Activated CD4-positive, CD25-positive, alpha-beta regulatory T cell (primary cell): ENCODE measurements at places on chromosomes 6 and 20.

- no peak for DNase-seq
These were observed 9.4 kb upstream of the CCN2 start for GRCh38 chr6:131960371-131961133.

GRCh38 chr20:4607287-4607713 lies 114.4 kb upstream of the PRND start:
- peak; percentile 5 for DNase-seq

DNA sequence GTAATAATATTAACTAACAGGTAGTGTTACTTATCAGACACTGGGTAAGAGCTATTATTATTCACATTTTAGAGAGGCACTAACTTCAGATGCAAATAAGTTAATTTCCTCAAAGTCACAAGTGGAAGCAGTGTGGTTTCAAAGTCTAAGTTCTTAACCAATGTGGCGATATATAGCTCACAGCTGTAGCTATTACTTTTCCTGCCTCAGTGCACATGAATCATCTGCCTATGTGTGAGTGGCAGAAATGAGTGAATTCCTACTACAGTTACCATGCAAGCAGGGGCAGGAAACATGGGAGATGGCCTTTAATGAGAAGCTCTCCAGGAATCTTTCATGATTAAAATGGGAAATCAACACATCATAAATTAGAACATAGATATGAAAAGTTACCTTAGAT lies 126.2 kb upstream of the EYA4 start:
- no peak for DNase-seq

GRCh38 chr6:80021131-80021530 lies 16.7 kb downstream of the TTK start:
- DNase-seq = no peak

GRCh38 chr6:20907486-20908071 lies 373.3 kb downstream of the CDKAL1 start:
- DNase-seq = no peak

GRCh38 chr6:11631008-11631407 lies 93.5 kb downstream of the TMEM170B start:
- DNase-seq = no peak

- DNase-seq = no peak
These were observed 4.7 kb downstream of the CCN2 start for GRCh38 chr6:131946404-131946991.

DNA sequence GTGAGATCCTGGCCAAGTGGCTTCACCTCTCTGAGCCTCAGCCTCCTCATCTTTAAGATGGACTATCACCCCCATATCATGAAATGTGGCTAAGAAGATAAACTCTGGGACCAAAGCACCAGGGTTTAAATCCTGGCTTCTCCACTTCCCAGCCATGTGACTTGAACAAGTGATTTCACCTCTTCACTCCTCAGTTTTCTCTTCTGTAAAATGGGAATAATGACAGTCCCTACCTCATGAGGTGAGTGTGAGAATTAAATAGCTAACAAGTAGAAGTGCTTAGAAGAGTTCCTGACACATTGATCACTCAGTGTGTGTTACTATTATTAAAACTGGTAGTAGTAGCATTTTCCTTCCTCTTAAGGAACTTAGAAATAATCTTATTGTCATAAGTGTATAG lies 516.9 kb upstream of the SULF2 start:
- no peak for DNase-seq

GRCh38 chr20:7410150-7410549 lies 530.1 kb downstream of the HAO1 start:
- DNase-seq = no peak

DNA sequence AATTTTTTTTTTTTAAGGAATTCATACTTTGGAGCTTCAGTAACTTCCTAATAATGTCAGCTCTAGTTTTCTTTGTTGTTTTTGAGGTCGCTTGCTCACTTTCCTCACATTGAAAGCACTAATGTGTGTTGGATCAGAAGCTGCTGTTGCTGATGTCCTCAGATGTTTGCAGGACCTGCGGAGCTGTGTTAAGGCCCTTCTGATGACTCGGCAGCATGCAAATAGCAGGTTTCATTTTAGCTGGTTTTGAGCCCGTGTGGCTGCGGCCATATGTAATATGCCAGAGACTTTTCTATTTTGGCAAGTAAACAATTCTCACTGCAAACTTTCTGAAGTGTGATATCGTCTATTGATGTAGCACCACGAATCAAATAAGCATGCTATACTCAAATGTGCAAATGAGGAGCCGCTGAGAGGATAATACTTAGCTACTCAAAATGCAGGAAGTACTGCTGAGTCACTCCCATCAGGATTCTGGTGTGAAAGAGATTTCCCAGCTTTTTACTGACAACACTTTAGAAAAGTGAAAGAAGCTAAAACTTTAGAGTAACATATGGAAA lies 187.8 kb downstream of the SASH1 start:
- DNase-seq = no peak

DNA sequence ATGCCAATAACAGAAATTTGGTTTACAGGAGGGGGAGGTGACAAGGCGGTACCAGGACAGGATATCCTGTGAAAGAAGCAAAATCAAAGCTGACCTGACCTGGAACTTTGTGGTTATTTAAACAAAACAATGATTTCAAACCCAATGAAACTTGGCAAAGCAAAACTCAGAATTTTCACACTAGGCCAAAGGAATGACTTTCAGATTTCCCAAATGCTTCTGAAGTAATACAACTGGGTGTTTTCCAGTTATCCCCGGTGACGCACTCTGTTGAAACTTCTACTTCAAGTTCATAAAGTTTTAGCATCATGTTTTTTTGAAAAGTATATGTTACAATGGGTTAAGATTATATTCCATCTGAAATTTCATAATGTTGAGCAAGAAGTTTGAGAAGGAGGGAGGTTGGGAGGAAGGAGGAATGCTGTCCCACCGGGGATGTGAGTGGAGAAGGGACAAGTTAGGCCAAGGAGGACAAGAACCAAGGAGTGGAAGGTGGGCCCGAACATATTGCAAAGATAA lies 78.1 kb upstream of the TRAF3IP2 start:
- no peak for DNase-seq

- DNase-seq = no peak
These were observed 75.8 kb downstream of the LAMP5 start for GRCh38 chr20:9590189-9590588.

- DNase-seq = no peak
These were observed 111.1 kb upstream of the CCDC28A start for GRCh38 chr6:138662471-138662870.

DNA sequence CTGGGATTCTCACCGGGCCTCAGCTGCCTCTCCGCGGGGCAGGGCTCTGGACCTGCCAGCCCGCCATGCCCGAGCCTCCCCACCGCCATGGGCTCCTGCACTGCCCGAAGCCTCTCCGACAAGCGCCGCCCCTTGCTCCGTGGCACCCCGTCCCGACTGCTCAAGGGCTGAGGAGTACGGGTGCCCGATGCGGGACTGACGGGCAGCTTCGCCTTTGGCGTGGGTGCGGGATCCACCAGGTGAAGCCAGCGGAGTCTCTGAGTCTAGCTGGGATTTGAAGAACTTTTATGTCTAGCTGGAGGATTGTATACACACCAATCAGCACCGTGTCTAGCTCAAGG lies 5.3 kb upstream of the RANBP9 start:
- DNase-seq = no peak

DNA sequence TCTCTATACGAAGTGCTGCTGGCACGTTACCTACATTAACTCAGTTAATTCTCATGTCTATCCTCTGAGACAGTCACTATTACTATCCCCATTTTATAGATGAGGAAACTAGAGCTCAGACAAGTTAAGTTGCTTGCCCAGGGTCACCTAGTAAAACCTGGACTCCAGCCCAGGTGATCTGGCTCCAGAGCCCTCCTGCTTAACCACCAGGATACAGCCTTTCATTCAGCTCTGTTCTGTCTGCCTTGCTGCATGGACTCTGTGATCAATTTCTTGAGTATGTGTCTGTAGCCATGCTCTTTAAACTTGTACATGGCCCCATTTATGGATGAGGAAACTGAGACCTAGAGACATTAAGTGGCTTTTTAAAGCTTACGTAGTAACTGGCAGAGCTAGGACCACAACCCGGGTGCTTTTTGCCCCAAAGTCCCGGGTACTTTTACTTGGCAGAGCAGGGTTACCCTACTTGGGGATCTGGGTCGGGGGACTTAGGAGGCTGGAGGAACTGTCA lies 4.7 kb downstream of the CDKN1A start:
- no peak for DNase-seq

GRCh38 chr6:125802383-125802782 lies 11.6 kb downstream of the NCOA7 start:
- no peak for DNase-seq

- no peak for DNase-seq
These were observed 202.1 kb upstream of the SNX9 start for GRCh38 chr6:157620944-157621343.

GRCh38 chr20:55067158-55067825 lies 591.9 kb downstream of the DOK5 start:
- DNase-seq = no peak

GRCh38 chr6:53310771-53311585 lies 37.8 kb downstream of the ELOVL5 start:
- DNase-seq = no peak

- no peak for DNase-seq
These were observed 353.8 kb upstream of the RSPO3 start for GRCh38 chr6:126764671-126765070.

DNA sequence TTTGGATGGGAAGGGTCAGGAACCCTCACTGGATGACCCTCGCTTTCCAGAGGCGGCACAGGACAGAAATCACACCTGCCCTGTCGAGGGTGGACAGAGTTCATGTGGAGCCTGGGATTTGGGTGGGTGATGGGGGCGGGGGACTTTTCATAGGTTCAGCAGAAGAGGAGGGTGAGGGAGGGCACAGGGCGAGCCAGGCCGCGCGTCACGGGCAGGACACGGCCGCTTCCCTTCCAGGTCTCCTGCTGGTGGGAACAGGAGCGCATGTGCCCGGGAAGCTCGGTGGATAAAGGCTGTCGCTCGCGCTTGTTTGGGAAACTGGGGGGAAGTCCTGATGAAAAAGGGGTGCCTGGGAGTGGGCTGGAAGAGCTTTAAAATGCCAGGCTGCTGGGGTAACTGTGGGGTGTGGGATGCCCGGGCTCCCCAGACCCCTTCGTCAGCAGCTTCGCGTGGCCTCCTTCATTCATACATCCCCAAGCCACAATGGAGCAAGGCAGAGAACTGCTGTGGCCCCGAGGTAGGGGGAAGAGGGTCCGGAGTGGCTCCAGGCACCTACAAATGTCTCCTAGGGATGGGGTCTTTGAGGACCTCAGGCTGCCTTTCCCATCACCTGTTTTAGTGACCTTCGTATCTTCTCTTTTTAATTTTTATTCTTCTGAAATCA lies 102.2 kb downstream of the DACT2 start:
- no peak for DNase-seq

DNA sequence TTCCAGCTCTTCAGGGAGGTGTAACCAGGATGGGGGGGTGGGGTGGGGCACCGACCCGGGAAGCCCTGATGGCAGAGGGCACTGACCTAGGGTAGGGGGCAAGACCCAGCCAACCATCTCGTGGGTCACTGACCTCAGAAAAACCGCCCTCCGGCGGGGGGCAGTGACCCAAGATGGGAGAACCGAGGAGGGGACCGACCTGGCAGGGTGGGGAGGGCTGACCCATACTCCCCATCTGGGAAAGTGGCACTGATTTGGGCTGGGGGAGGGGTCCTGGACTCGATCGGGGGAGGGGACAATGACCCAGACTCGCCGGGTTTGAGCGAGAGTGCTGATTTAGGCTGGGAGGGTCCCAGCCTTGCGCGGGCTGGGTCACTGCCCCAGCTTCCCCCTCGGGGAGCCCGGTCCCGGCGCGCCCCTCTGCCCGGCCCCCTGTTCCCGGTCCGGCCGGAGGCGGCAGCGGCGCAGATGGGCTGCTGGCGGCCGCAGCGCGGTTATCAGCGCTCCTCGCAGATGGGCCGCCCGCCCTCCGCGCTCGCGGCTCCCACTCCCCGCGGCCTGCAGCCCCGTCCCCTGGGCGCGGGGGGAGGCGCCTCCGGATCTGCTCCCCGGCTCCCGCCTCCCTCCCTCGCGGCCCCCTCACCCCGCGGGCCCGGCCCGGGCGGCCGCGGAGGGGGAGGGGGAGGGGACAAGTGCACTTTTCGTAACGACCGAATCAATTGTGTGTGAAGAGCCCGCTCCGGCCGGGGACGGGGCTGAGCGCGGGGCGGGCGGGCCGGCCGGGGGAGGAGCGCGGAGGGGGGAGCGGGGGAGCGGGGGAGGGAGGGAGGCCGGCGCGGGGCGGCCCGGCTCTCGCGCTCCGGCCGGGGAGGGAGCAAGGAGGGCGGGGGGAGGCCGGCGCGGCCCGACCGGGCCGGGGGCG lies 2.2 kb downstream of the NOL4L start:
- no peak for DNase-seq

GRCh38 chr20:40892642-40893041 lies 136.0 kb upstream of the TOP1 start:
- no peak for DNase-seq

- DNase-seq = peak; percentile 27
These were observed 45.1 kb downstream of the NOL4L start for GRCh38 chr20:32539817-32540675.

- DNase-seq = no peak
These were observed 283.4 kb downstream of the HAO1 start for GRCh38 chr20:7656687-7657467.

DNA sequence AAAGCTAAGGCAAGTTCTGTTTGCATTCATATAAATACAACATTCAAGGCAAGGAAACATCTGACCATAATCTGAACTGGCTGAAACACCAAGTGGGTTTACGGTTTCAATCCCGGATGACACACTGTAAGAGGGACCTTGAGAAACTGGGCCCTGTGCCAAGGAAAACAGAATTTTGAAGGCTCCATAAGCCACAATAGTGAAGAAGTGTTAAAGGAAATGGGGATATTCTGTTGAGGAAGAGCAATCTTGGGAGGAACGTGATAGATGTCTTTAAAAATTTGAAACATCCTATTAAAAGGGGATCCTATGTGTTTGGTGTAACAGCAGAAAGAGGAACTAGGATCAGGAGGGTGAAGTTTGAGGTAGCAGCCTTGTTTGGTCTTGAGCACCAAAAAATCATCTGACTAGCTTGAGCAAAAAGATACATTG lies 82.4 kb upstream of the TAB2 start:
- no peak for DNase-seq

DNA sequence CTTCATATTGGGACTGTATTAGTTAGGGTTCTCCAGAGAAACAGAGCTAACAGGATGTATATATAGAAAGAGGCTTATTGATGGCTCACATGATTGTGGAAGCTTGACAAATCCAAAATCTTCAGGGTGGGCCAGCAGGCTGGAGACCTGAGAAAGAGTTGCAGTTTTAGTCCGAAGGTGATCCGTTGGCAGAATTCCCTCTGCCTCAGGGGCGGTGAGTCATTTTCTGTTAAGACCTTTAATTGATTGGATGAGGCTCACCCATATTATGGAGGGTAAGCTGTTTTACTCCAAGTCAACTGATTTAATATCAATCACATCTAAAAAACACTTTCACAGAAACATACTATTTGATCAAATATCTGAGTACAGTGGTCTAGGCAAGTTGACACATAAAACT lies 113.6 kb downstream of the FLRT3 start:
- no peak for DNase-seq

GRCh38 chr6:27868311-27868710 lies 43.9 kb downstream of the OR2B2 start:
- no peak for DNase-seq

DNA sequence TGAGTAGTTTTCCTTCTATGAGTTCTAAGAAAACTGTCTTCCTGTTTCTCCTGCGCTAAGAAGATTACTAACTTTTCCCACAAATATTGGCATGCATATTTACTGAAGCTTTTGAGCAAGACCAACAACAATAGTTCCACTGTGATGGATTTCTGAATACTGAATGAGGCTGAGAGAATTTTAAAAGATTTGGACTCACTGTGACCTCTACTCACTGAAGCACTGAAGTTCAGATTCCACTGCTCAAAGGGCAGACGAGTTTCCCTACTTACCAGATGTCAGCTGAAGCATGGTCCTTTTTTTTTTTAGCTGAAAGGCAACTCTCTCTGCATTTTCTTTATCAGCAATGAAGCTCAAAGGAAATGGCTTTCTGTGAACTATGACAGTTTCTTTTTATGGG lies 718.5 kb downstream of the RFPL4B start:
- no peak for DNase-seq
